Retina (tissue), 1 donor: ENCODE measurements at places on chromosomes 12 and 14.

DNA sequence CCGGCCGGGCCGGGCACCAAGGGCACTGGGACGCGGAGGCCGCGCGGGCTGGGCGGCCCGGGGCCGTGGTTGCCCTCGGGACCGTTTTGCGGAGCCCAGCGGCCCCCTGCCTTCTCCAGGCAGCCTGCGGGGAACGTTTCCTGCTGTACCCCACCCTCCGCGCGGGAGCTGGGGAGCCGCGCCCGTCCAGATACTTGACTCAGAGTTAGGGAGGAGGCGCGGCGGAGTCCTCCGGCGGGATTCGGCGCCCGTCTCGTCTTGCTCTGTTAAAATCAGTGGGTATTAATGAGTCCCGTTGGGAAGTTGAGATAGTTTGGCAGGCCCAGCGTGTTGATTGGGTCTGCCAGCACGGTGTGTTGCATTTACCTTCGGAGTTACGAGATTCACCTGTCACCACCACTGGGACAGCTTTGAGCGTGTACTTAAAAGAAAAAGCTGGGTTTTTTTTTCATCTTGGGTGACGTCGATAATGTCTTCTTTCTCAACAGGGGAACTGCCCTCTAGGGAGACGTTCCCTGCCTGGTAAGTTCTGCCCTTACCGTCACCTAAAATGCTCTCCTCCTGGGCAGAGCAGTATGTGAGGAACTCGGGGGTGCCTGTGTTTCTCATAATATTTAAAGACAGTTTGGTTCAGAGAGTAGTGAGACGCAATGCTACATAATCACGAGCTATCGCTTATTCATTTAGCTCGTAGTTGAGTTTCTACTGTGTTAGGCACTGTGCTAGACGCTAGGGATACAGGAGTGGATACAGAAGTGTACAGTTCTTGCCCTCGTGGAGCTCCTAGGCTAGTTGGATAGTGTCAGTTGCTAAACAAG is 596 bp downstream of the DLST start:
- no peak for DNase-seq

GRCh38 chr14:83611491-83611890 is 1918.5 kb upstream of the FLRT2 start:
- no peak for DNase-seq

GRCh38 chr12:131030472-131031328 is 77.0 kb downstream of the ADGRD1 start:
- DNase-seq, result peak; percentile 74

GRCh38 chr12:42767326-42767954 is 177.9 kb upstream of the PRICKLE1 start:
- no peak for DNase-seq

DNA sequence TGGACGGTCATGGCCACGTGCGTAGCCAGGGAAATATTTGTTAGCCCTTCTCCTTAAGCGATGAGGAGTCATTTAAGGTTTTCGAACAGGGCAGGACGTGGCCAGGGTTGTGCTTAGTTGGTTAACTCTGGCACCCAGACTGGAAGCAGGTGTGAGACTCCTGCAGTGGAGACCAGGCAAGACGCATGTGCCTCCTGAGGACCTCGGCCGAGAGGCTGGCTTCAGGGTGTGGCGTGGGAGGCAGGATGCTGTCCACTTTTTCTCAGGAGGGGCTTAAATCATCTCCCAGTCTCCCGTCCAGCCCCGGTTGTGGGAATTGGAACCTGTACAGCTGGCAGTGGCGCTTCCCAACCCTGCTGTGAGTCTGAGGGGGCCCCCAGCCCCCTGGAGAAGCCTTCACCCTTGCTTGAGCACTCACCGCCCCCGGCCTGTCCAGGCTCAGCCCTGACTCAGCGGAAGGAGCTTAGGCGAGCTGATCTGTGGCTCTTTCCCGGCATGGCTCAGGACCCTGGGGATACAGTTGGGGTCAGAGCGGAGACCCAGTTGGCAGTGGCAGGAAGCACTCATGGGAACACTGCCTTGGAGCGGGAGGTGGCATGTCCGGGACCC is 46.3 kb upstream of the TSPAN9 start:
- DNase-seq, result no peak

DNA sequence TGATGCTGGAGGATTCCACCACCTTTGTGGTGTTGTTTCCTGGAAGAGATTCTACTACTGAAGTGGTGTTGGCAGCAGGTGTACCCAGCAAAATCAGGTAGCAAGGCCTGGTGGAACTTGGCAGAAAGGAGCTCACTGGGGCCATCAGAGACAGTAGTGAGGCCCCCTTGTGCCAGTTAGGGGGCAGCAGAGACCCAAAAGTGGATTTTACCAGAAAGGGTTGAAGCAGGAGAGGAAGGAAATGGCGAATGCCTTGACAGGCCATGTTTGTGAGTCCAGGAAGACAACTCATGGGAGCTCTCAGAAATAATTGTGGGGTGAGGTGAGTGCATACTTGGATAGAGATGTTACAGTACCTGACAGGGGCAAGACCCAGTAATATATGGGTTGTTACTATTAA is 137.7 kb upstream of the FGD4 start:
- no peak for DNase-seq

GRCh38 chr12:1594006-1594260 is 448 bp downstream of the FBXL14 start:
- no peak for DNase-seq

GRCh38 chr14:101222362-101223070 is 319.0 kb upstream of the RTL1 start:
- DNase-seq, result no peak
